ENCODE measurements at places on chromosomes 4 and X.

GRCh38 chr4:38461342-38461741 lies 202.7 kb upstream of the KLF3 start:
- no peak for DNase-seq

DNA sequence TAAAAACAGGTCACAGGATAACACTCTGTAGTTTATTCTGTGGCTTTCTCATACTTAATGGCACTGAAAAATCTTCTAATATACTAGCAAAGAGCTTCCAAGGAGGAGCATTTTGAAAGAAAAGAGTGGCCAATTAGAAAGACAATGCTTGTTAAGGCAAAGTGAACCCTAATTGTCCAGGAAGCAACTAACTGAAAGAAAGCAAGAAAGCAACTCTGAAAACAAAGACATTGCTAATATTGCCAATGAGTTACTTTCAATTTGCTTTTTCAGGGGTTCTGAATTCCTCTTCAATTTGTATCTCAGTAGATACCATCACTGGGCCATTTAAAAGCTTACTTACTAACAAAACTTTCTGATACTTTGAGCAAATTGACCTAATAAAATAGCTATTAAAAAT lies 78.5 kb upstream of the MTNR1A start:
- no peak for DNase-seq

DNA sequence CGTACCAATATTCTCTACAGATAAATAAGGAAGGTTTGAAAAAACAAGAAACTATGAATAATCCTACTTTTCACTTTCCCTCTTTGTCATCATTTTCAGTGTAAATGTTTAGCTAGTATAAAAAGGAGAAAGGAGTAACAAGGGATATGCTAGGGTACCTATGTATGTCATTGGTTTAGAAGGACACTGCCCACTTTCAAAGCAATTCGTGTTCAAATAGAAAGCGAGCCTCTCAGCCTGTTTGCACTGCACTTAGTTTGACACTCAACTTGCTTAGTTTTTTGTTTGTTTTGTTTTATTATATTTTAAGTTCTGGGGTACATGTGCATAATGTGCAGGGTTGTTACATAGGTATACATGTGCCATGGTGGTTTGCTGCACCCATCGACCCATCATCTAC lies 21.6 kb upstream of the RXFP1 start:
- no peak for DNase-seq

DNA sequence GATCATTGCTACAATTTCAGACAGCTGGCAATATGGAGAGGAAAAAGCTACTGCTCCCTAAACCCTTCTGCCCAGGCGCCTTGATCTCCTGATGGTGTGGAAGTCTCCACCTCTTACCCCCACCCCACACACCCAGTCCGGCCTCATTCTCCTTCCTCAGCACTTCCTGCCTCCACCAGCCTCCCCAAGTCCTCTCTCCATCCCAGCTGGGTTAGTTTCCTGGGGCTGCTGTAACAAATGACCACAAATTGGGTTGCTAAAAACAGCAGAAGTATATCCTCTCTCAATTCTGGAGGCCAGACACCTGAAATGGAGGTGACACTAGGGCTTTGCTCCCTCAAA lies 1.1 kb upstream of the CCNQ start:
- DNase-seq = no peak

DNA sequence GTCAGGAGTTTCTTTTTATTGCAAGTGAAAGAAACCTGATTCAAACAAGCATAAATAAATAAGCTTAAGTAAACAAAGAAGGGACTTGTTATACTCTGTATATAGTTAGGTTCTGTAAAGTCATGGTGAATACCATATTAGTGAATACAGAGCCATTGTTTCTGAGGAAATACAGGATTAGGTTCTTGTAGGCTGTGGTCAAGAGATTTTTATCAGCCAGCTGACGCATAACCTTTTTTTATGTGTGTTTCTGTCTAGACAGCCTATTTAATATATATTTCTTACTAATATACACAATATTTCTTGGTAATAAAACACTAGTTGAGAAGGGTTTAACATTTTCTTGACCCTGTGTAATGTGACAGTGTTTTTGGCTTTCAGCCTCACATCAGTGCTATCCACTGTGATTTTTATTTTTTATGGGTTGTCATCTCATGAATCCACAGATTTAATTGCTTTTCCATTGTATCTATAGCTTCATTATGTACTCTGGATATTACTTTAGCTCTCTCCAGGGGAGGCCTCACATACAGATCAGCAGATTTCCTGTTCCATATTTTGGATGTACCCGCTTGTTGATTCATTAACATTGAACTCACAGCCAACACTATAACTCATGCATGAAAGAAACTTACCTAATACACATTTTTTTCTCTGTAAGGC lies 8.0 kb downstream of the HERC3 start:
- DNase-seq = no peak
